Activated T-helper 17 cell treated with anti-CD3 and anti-CD28 coated beads, Interleukin-2, amount 50 U/mL, for 72 hours (primary cell): ENCODE measurements at places on chromosomes 6 and 20. TPM values are rescaled to one million over a fixed set of nuclear protein-coding genes. Genes with fewer than 3 reads are reported as not detected.

GRCh38 chr6:157033428-157034140, 256.4 kb downstream of the ARID1B start:
- peak; percentile 60 for ATAC-seq

DNA sequence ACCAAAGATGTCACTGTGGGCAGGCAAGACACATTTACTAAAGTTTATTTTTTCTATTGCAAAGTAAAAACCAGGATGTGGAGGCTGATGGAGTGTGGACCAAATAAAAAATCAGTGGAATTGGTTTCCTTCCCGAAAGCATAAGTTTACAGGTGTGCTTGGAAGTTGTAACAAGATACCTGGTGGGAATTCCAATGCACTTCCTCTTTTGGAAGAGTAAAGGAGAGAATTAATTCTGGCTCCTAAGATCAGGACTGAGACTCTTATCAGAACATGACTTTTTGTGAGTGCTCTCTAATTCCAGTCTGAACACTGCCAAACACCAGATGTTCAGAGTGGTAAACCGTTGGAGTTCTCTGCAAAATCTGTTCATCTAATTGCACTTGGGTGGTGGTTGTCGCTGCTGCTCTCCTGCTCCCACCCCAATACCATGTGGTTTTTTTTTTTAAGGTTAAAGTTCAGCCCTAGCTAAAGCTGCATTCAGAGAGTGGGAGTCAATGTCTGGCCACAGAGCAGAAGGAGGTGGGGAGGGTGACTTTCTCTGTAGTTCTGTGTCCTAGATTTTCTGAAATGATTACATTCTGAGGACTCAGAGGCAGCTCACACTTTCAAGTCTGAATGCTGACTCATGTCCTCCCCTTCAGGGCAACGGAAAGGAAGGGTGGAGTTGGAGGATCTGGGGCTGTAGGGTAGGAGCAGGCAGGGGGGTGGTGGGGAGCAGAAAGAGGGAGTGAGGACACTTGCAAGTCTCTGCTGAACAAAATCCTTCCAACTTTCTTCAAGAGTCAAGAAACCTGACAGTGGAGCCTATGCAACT, 275.8 kb upstream of the PRDM1 start:
- ATAC-seq = peak; percentile 83

- no peak for ATAC-seq
Observed at GRCh38 chr6:152979116-152979515, 3.7 kb downstream of the FBXO5 start.

The LBP gene
- total RNA-seq = not detected

DNA sequence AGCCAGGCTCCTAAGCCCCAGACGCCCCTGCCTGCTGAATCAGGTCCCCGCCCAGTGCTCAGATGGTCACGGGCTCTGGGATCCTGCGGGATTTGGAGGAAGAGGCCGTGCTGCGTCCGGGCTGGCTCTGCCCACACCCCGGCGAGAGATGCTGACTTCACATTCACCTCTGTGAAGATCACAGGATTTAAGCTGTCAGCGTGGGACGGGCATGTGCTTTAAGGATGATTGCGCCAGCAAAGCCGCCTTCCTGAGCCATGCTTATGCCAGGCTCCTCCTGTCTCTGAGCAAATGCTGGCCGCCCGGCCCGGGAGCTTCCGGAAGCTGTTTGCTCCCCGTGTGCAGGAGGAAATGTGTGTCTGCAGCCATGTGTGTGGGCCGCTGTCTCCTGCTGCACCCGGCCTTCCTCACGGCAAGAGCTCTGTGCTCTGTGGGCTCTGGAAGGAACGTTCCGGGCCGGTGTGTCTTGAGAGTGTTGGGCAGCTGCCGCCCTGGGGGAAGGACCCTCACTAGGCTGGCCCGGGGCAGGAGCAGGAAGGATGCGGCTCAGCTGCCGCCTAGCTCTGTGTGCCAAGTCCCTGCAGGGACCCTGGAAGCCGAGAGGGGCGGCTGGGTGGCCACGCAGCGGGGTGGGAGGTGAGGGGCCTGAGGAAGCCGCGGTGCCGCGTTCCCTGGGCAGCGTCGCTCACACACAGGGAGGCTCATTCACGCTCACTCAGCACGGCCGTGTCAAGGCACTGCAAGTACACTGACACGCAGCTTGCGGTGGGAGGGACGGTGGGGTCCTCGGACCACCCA, 19.0 kb upstream of the BHLHE23 start:
- peak; percentile 19 for ATAC-seq
